Eye (tissue), 1 donor: ENCODE measurements at places on chromosomes 3 and 15.

DNA sequence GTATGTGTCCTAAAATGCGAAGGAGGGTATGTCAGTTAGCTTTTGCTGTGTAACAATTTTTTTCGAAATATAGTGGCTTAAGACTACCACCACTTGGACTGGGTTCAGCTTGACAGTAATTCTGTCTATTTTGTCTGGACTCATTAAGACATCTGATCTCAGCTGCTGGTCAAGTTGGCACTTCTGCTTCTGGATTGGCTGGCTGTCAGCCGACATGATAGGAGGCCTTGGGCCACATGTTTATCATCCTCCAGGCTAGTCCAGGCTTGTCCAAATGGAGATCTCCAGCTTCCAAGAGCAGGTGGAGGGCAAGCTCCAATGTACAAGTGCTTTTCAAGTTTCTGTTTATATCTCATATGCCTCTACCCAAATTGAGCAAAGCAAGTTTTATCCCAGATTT lies 95.9 kb downstream of the GALK2 start:
- no peak for DNase-seq

- DNase-seq, result no peak
Observed at GRCh38 chr3:34296796-34297195, 498.4 kb downstream of the PDCD6IP start.

DNA sequence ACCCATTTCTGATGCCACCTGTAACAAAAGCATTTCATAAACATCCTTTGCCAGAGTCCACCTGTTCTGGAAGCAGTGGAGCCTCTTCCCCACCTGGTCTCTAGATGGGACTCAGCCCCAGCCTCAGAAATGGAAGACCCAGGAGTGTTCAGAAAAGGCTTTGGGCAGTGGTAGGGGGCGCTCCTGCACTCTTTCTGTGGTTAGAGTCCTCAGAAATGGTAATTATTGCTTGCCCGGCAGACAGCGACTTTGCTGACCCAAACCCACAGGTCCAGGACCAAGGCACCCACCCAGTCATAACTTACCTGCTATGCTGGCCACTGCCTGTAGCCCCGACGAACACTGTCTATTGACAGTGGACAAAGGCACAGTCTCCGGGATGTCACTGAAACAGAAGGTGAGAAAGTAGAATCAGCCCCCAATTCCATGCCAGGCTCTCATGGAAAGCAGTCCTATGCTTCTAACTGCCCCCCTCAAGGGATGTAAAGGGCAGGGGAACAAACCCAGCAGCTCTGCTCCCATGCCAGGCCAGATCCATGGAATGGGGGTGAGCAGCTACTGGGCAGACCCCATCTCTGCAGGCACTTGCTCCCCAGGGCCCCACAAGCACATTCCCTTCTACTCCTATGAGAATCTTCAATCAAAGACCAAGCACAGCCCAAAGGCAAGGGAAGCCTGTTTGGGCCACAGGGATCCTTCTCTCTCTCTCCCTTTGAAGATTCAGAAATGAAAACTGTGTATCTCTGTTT lies 5.1 kb downstream of the ACAA1 start:
- peak; percentile 49 for DNase-seq

GRCh38 chr15:66651198-66651597 lies 50.8 kb upstream of the SMAD6 start:
- DNase-seq, result no peak

GRCh38 chr15:34828145-34828911 lies 33.0 kb upstream of the ACTC1 start:
- no peak for DNase-seq

GRCh38 chr3:136883967-136884720 lies 22.1 kb downstream of the NCK1 start:
- peak; percentile 26 for DNase-seq

DNA sequence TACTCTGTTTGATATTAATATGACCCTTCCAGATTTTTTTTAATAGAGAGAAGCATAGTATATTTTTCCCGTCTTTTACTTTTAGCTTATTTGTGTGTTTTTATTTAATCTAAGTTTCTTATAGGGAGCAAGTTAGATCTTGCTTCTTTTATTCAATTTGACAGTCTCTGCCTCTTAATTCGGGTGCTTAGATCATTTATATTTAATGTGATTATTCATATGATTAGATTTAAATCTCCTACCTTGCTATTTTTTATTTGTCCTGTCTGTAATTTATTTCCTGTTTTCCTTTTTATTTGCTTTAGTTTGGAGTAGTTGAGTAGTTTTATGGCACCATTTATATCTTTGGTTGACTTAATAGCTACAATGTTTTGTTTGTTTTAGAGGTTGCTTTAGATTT lies 66.1 kb downstream of the GJD2 start:
- no peak for DNase-seq

- DNase-seq, result no peak
Observed at GRCh38 chr3:99861216-99861615, 43.6 kb downstream of the CMSS1 start.

DNA sequence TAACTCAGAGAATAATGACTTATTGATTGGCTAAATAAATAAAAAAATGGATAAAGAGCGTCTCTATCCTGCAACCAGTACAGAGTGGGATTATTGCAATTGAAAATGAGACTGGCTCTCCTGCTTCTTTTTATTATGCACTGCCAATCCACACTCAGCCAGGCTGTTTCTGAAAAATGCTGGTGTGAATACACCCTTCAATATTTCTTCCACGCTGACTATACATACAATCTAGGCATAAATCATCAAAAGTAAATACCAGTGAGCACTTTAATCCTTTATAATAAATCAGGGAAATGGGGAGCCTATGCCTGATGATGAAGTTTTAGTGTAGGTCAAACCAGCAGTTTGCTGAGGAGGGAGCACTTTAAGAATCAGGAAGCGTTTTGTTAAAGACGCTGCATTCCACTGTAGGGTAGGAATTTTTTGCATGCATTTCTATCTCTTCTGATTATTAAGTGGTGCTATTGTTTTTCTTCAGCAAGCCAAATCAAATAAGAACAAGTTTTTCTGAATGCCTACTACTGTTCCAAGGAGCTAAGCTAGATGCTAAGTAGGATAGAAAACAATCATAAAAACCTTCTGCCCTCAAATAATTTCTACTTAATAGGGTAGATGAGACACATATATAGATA lies 781.5 kb downstream of the TBL1XR1 start:
- DNase-seq, result no peak

GRCh38 chr15:58616171-58616570 lies 133.3 kb downstream of the ADAM10 start:
- no peak for DNase-seq

GRCh38 chr15:89808160-89808870 lies 6.3 kb downstream of the ANPEP start:
- DNase-seq, result no peak

DNA sequence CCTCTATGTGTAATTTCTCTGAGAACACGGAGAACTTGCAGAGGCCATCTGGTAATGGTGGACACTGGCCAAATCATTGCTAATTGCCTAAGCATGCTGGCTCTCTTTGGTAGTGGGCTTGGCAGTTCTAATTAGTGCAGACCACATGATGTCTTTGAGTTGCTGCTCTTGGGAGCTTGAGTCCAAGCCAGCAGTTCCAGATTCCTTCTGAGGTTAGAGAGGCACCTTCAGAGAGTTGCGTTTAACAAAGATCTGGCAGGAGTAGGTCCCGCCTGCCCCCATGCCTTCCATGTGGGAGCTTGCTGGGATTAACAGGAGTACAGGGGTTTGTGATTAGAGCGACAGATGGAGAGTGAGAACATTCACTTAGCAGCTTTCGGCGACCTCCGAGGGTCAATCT lies 449.0 kb upstream of the LMCD1 start:
- peak; percentile 21 for DNase-seq

- DNase-seq, result no peak
Observed at GRCh38 chr15:93035092-93035915, 53.7 kb downstream of the RGMA start.

DNA sequence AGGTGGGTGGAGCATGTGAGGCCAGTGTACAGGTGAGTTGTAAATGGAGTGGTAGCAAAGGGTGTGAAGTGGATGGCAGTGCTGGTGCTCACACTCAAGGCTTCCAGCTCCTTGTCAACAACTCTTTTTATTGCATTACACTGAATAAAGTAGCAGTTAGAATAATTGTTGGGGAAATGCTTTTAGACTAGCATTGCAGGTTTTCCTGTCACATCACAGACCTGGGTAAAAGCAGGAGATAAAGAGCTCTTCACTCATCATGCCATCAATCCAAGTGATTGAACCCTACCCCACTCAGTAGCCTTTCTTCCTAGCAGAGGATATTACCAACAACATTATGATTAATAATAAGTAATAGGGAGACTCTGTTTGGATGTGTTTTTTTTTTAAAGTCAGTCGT lies 81.6 kb downstream of the CDIN1 start:
- DNase-seq, result no peak

DNA sequence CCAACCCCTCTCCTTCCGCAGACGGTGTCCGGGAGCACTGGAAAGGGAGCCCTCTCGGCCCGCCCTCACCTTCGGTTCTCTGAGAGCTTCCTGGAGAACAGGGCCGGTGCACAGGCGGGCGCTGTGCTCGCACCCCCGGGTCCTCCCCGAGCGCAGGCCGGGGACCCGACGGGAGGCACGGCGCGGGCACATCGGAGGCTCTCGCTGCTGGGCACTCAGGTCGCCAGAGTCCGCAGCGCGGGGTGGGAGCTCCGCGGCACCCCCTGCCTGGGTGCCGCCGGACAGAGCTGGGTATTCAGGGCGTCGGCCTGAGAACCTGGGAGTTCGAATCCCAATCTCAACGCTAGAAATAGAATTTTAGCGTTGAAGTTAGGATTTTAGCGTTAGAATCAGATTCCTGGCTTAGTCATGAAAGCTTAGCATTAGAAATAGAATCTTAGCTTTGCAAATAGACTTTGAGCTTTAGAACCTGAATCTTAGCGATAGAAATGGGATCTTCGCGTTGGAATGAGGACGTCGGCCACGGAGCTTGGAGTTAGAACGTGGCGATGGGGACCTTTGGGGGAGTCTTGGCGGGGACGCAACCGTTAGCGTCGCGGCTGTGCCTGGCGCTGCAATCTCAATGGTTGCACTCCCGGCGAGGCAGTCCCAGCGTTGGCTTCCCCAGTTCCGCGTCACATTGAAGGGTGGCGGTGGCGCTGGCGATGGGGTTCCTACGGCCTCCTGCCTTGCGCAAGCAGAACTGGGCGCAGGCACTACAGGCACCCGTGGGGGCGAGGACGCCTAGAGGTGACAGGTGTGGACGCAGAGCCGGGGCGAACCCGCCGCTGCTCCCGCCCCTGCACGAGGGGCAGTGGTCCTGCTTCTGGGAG lies 549 bp downstream of the TRH start:
- DNase-seq, result peak; percentile 74

- no peak for DNase-seq
Observed at GRCh38 chr3:9914559-9915253, 2.2 kb upstream of the IL17RC start.

- DNase-seq, result no peak
Observed at GRCh38 chr3:48459331-48459730, 12.8 kb downstream of the ATRIP start.

DNA sequence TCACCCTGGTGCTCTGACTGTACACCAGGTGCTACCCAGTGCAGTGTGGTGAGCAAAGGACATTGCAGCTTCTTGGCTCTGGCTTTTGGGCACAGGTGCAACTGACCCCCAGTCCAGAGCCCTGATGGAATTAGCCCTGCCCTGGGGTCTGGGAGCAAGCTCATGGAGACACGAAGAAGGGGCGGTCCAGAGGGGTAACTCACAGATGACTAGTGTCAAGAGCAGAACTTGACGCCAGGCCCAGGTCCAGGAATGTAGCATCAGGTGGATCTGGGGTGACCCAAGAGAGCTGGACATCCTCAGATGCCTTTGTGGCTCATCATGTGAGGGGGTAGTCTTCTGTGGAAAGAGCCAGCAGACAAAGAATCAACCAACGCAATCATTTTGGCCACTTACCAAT lies 88.9 kb downstream of the ASB7 start:
- DNase-seq, result no peak

- DNase-seq, result no peak
Observed at GRCh38 chr3:108742929-108743328, 14.3 kb downstream of the RETNLB start.

DNA sequence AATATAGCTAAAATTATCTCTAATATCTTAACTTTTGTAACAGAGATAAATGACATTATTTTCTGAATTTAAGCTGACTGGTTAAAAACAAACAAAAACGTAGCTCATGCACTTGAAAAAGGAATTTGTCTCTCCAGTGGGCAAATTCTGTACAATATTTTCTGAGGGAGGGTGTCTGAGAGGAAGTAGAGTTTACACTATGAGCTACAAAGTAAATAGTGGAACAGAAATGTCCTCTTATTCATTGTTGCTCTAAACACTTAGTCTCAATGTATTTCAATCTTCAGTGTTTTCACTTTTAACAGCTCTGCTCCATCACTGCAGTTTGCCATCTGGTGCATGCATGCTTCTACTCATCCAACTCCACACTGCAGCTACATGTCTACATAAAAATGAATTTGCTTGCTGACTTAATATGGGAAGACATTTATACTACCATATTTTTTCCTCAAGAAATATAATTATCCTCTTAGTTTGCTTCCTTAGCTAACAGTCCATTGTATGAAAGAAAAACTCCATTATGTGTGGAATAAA lies 817.4 kb upstream of the LMCD1 start:
- DNase-seq, result no peak

- no peak for DNase-seq
Observed at GRCh38 chr3:15286022-15286421, 46.4 kb downstream of the SH3BP5 start.

GRCh38 chr3:129211772-129212171 lies 28.1 kb upstream of the CNBP start:
- DNase-seq, result no peak

DNA sequence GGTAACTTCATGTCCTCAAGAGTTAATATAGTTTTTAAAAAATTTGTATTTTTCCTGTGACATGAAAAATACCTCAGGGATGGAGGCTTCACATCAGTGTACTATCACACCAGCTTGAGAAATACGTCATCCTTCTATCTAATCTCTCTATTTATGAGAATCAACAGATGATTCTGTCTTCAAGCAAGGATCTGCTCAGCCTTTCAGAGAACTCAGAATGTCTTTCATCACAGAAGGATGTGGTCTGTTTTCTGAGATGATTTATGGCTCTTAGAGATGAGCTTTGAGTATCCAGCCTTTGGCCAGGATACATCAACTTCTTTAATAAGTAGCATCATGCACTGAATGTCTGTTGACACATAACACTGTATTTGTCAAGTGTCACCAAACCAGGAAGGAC lies 193.9 kb downstream of the DTWD1 start:
- no peak for DNase-seq

DNA sequence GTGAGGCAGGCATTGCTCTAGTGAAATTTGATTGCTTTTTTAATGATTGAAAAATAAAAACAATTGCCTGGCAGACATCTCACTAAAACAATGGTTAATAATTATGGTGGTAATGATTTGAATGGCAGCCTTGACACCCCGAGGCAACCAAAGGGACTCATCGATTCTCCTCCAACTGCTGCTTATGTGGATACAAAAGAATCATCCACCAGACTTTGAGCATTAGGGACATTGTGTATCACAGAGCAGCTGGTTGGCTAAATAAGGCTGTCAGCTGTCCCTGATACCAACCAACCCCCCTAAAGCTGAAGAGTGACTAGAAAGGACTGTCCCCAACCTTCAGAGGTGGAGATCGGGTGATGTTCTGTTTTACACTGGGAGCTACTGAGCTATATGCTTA lies 1.7 kb upstream of the CD47 start:
- peak; percentile 75 for DNase-seq
